ENCODE measurements at places on chromosomes 4 and X.

DNA sequence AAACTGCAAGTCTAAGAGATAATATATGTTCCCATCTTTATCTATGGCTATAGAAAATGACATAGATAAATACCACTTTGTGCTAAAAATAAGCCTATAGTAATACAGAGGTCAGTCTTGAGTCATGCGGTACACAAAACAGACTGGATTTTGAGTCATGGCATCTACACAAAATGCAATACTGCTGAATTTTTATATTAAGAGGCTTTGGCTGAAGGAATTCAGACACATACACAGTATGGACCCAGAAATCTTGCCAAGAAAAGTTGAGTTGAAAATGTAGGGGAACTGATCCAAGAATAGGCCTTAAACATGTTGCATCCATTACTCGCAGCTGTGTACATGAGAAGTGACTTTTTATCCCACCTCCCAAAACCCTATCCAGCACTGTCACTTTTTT is 184.4 kb downstream of the TENM3 start:
- no peak for DNase-seq

- DNase-seq = no peak
Observed at GRCh38 chr4:31104043-31104442, 383.9 kb downstream of the PCDH7 start.

DNA sequence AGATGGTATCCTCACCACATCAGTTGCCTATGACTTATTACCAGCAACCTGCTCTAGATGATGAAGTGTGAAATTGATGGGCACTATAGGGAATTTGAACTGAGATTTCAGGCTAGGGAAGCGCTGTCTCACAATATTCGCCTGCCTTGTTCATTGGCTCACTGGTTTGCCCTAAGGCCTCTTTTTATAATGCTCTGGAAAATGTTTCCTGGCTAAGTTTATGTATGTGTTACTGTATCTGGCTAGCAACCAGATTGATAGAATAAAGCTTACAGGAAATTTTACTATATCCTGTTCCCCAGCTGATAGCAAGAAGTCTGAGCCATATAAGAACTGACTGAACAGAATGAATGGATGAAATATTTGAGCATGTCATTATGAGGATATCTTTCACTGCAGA is 71.6 kb downstream of the GSTCD start:
- no peak for DNase-seq

GRCh38 chr4:3871881-3872833 is 106.0 kb downstream of the ADRA2C start:
- DNase-seq = no peak

GRCh38 chrX:13285693-13286092 is 34.2 kb downstream of the ATXN3L start:
- no peak for DNase-seq

GRCh38 chrX:53374923-53375322 is 47.5 kb downstream of the SMC1A start:
- no peak for DNase-seq

DNA sequence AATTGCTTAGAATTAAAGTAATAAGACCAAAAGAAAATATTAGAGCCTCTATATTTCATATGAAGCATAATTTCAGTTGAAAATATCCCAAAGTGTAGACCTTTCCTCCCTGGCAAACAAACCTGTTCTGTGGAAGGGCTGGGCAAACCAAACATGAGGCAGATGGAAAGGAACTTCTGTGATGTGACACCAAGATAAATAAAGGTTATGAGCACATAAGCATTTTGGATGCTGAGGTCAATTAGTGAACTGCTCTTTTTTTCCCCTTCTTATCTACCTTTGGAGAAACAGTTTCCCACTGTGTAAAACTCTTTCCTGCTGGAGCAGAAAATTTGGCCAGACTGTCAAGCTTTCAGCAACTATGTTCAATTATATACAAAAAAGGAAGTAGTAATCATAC is 109.6 kb upstream of the STIM2 start:
- no peak for DNase-seq

DNA sequence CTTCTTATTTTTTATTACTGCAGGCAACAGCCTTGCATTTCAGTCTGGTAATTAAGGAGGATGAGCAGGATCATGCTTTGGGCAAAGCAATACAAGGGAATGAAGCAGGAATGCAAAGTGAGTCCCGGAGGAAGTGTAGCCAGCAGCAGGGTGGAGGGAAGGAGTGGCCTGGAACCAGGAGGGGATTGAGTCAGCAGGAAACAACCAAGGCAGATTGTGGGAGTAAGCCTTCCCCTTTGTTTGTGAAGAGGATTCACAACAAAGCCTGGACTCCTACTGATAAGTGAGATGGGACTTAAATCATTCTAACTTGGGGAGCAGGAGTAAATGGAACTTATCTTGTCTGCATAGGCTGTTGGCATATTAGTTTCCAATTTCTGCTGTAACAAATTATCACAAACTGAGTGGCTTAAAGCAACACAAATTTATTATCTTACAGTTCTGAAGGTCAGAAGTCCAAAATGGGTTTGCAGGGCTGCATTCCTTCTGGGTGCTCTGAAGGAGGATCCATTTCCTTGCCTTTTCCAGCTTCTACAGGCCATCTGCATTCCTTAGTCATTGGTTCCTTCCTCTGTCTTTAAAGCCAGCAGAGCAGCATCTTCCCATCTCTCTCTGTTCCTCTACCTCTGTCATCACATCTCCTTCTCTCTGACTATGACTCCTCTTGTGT is 93.2 kb upstream of the AP1S2 start:
- no peak for DNase-seq

GRCh38 chr4:182724414-182724813 is 192.8 kb downstream of the DCTD start:
- DNase-seq = no peak

- DNase-seq = no peak
Observed at GRCh38 chr4:127829014-127829413, 46.9 kb downstream of the HSPA4L start.

- DNase-seq = no peak
Observed at GRCh38 chr4:89222170-89222569, 85.4 kb downstream of the GPRIN3 start.

DNA sequence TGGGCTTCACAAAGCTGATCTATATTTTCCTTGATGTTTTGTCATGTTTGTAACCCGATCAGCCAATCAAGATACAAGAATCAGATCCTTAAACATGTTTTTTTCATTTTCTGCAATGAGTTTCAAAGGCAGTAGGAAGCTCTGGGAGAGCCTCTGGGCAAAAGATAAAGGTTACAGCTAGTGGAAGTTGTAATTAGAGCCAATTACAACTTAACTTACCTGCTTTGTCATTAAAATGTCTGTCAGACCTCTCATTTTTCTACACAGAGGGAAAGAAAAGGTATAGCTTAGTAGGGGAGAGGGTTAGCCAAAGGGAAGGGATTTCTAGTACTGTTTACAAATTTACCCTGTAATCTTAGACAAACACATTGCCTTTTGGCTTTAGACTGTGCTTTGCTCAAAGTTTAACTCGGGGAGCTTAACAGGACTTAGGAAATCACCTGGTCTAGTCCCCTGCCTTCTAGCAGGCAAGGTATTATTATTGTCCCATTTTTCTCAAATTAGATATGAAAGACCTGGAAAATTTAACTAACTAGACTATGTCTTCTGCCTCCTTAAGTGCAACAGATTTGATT is 55.8 kb downstream of the FGF16 start:
- DNase-seq = no peak

DNA sequence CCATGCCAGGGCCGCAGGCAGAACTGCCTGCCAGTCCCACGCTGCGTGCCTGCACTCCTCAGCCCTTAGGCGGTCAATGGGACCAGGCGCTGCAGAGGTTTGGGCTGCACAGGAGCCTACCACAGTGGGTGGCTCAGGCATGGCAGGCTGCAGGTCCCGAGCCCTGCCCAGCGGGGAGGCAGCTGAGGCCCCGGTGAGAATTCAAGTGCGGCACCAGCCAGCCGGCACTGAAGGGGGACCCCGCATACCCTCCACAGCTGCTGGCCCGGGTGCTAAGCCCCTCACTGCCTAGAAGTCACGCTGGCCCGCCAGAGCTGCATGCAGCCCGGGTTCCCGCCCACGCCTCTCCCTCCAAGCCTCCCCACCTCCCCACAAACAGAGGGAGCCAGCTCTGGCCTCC is 302.5 kb upstream of the UGT8 start:
- DNase-seq = no peak

DNA sequence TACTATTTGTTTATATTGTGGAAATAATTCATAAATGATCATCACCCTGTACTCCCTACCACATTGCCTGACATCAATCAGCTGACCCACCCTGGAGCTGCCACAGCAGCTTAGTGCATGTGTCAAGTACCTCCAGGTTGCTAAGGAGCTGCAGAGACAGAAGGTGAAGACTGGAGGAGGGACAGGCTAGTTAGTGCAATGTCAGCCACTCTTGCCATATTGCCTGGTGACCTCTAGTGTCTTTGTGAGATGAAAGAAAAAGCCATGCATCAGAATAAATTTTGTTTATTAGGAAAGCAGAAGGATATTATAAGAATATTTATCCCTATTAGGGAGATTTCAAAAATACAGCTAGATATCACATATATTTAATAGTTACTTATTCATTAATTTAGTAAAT is 243.9 kb upstream of the FAT4 start:
- DNase-seq = no peak

DNA sequence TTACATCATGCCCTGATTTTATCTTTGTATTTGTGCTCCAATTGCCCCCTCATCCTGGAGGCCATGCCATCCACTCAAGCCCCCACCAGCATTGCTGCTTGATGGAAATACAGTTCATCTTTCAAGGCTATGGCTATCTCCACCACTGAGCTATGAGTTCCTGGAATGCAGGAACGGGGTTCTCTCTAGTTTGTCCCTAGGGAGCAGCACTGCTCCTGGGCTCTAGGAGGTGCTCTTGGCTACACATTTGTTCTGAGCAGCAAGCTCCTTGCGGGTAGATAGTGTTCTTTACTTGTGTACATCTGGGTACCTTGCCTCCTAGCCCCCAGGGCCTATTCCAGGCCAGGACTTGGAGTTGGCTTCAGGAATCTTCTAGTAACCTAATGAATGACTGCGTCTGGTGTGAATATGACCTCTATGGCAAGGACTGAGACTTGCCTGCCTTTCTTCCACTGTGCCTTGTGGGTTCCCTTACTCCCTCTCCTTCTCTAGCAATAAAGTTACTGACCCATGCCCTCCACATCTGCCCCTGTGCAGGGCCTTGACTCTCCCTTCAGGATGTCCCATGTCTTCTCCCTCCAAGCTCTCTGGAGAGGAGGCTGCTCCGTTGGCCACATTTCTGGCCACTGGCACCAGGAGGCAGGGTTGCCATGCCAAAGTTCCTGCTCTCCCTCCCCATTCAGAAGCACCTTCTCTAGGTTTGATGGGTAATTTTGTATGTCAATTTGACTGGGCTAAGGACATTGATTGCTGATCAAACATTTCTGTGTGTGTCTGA is 7.6 kb downstream of the CITED1 start:
- DNase-seq = no peak

- DNase-seq = peak; percentile 26
Observed at GRCh38 chr4:10115797-10116568, 616 bp downstream of the WDR1 start.

DNA sequence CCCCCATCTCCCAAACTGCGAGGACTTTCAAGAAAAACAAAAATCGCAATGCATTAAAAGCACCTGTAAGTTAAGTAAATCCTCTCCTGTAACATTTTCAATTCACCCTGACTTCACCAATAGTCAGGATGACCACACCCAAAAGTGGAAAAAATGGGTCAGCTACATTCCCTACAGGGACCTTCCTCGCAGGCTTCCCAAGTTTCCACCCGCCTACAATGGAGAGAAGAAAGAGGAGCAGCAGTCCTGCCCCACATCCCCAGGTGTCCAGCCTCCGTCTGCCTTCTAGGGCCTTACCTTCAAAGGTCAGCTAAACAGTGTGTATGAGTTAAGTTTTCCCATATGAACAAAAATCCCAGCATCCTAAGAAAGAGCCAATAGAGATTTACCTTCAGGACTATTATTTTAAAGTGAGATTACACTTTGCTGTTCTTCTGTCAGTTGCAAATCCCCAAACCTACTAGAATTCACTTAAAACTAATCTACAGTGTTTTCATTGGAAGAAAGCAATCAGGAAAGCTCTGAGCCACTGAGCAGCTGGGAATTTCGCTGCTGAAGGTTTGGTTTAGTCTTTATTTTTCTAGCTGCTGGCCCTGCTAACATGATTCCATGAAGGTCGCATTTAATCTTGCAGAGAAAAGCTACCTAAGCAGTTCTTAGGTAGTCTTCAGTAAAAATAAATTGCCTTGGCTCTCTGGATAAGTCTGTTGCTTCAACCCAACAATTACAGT is 12.5 kb downstream of the IRF2 start:
- DNase-seq = no peak

- no peak for DNase-seq
Observed at GRCh38 chrX:11629593-11630211, 36.0 kb downstream of the ARHGAP6 start.

- no peak for DNase-seq
Observed at GRCh38 chr4:87375719-87376291, 15.2 kb downstream of the HSD17B11 start.

DNA sequence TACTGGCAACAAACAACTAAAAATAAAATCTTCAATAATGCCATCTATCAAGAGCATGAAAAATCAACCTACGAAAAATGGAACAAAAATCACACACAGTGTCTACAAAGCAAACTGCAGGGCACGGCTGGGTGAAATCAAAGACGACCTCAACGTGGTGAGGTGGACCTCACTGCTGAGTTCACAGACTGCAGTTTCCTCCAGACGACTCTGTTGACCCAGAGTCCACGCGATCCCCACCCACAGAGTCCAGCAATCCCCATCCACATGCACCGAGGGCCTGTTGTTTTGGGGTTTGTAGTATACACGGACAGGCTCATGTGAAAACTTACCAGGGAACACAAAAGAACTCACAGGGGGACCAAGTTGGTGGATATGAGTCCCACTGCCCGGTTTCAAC is 31.1 kb upstream of the GTPBP6 start:
- no peak for DNase-seq

GRCh38 chr4:140858897-140859296 is 102.7 kb upstream of the TBC1D9 start:
- DNase-seq = no peak

DNA sequence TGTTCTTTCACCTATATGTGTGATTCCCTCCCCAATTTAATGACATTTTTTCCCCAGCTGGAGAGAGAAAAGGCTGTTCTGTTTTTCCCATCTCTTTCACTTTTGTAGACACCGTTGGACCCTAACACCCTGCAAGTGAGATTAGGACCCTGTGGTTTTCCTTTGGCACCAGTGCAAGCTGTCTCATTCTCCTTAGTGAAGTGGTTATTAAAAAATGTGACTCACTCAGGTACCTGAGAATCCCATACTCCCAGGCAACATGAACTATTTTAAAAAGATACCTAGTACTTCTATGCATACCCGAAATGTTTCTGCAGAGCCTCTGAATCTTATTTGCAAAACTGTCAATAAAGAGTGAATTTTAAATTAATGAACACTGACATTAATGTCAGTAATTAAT is 175.7 kb upstream of the TBC1D9 start:
- DNase-seq = no peak

DNA sequence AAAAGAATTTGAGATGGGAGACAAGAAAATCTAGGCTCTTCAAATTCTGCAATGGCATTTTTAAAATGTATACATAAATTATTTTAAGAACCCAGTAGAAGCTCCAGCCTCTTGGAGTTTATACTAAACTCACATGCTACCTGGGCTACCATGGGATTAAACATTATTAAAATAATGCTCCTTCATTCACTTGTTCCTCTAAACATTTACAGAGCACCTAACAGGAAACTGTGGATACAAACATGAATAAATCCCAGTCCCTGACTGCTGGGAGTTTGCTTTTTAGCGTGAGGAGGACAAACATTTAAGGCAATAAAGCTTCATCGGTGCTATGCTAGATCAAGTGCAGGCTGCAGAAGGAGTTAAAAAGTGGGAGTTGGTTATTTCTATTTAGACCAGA is 5.4 kb upstream of the SPP1 start:
- no peak for DNase-seq

GRCh38 chr4:65416891-65417290 is 253.4 kb downstream of the EPHA5 start:
- no peak for DNase-seq

Measured in activated naive CD8-positive, alpha-beta T cell treated with anti-CD3 and anti-CD28 coated beads, Interleukin-2, amount 50 U/mL, for 16 hours (primary cell).